ENCODE measurements at places on chromosomes 16 and 17.

- DNase-seq = no peak
Measured at GRCh38 chr16:75130150-75130771, 13.7 kb upstream of the LDHD start.

DNA sequence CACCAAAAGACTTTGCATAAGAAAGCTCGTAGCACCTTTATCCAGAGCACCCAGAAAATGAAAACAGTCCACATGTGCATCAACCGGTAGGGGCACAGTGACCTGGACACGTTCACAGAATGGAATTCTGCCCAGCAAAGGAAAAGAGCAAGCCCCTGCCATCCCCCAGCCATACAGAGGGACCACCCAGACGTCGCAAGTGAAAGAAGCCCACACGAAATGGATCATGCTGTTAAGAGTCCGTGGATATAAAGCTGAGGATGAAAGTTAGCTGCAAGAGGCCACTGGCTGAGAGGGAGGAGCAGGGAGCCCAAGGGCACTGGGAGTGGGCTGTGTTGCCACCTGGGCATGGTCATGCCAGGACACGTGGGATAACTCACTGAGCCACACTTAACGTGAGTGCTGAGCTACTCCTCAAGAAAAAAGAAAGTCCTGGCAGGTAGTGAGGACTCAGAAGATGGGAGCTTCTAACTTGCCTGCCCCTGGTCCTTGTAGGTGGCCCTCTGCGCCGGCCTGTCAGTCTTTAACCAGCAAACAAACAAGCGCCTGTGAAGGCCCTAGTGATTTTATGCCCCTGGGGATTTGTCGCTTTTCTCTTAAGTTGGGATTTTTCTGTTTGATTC is 190.7 kb downstream of the C16orf95 start:
- DNase-seq = no peak

- DNase-seq = no peak
Measured at GRCh38 chr17:60548990-60549389, 22.9 kb upstream of the APPBP2 start.

DNA sequence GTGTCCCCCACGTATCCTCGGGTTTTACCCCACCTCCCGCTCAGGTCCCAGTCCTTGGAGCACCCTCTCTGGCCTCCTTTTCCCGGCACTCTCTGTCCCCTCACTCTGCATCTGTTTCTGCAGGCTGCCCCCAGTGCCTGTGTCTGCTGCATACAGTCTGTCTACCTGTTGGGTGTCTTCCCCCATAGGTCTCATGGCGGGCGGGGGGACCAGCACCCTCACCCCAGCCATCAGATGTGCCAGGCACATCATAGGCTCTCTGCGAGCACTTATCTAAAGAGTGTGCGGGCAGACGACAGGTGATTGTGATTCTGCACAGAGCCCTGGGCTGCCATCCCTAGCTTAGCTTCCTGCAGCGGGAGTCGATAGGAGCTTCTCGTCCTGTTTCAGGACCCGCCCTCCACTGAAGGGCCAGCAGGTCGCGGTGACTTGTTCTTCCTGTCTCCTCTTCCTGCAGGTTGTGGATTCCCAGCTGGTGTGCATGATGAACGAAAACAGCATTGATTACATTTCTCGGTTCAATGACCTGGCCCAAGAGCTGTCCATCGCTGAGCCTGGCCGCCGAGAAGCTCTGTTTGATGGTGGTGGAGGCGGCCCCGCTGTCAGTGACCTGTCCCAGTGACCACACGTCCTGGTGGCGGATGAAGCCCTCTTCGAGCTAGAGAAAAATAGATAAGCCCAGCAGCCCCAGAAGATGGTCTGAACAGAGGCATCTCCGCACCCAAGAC is 4.5 kb upstream of the JPT2 start:
- DNase-seq = no peak

DNA sequence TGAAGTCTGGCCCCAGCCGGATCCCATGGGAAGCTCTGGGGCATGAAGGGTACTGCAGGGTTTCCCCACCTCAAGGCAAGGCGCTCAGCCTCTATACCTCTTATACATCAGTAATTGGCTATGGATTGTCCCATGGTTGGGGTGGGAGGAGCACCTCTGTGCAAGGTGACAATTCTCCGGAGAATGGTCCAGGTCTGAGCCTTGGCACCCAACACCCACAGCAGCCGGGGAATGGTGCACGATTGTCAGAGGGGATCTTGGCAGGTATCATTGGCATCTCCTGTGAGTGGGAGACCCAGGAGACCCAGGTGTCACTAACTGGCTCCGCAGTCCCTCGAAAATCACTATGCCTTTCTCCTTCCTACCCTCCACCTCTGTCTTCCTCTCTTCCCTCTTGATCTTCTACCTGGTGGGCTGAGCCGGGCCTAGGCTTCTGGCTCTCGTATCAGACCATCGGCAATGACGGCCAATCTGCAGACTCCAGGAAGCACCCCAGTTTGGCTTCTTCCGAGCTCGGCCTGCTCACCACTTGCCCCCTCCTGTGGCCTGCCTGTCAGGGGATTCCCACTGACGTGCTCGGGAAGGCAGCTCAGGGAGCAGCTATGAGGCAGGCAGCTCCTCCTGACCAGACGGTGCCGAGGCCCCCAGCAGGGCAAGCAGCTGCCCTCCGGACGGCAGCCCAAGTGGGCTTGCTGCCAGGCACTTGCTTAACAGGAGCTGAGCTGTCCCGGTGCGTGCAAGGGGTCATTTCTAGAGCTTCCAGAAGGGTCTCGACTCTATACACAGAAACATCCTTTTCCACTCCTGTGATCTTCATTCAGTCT is 10.0 kb upstream of the CALB2 start:
- no peak for DNase-seq

DNA sequence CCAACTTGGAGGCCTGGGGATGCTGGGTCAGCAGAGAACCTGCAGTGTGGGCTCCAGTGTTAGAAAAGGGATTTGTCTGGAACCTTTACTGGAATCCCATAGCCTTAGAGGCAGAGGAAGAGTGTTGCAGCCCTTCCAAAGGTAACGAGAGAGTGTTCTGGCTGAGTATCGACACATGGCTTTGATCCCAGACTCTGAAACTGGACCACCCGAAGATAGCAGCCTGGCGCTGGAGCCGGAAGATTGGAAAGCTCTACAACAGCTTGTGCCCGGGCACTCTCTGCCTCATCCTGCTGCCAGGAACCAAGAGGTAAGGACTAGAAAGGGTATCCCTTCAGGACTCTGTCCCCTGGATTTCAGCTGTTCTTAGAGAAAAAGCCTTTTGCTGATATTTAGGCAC is 39.7 kb downstream of the REXO5 start:
- no peak for DNase-seq

DNA sequence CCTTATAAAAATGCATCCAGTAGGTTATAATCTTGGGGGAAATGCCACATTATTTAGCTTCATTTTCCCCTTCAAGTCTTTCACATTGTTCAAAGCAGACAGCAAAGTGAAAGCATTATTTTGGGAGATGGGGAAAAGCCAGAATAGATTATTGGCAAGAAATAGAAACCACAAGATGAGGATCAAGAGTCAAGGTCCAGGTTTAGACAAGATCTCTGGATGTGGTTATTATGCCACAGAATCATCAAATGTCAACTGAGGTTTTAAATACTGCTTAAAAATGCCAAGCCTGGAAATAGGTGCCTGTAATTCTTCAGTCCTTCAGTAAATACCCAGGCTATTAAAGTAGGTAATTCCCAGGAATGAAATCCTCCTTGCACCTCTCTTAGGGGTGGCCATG is 65.1 kb upstream of the ALOX12 start:
- no peak for DNase-seq

DNA sequence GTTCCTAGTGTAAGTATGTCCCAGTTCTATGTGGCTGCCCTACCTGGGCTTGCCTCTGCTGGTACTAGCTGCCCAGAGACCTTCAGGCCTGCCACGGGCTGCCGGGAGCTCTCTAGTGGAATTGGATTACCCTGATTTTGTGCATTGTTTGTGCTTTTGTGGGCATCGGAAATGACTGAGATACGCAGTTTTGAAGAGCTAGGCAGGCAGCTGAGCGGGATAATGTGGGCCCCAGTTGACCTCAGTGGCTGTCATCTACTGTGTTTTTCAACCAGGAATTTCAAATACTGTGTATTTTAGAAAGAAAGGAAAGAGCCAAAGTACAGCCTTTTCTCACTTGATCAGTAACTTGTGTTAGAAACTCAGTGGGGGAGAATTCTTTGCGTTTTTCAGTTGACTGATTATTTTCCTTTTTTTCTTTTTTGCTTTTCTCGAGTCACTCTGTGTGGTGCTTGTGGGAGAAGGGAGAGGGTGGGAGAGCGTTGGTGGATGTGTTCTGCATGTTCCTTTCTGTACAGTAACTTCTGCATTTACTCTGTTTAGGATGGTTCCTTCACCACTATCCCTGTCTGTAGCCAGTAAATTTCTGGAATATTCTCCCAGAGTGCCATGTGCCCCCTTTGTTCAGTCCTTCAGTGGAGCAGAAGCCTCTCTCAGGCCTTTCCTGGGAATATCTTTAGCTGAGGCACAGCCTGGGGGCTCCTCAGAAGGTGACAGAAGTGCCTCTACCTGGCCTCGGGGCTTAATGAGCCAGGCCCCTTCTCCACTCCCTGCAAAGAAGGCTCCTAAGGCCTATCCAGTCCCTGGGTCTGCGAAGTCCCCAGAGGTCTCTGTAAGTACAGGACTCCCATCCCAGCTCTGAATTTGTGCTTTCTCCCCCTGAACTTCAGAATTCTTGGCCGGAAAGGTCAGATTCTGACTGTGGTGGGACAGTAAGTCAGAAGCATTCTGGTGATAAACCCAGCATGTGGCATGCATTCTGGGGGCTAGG is 15.0 kb upstream of the SLC12A3 start:
- peak; percentile 15 for DNase-seq

- no peak for DNase-seq
Measured at GRCh38 chr17:42920106-42920900, 19.7 kb downstream of the G6PC1 start.

DNA sequence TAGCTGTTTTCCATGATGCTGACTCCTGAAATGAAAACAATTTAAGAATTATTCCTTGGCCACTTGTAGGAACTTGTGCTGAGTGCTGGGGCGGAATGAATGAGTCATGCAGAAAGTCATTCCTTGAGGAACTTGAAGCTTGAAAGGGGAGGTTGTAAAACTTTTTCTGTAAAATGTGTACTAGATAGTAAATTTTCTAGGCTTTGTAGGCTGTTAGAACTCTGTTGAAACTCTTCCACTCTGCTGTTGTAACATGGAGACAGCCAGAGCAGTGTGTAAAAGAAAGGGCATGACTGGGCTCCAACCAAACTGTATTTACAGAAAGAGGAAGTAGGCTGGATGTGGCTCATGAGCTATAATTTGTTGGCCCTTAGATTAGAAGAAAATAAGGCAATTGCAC is 46.1 kb downstream of the ABCA8 start:
- DNase-seq = peak; percentile 87

Data from brain microvascular endothelial cell (primary cell).